ENCODE measurements at places on chromosomes 1 and 21.

- no peak for DNase-seq
Measured at GRCh38 chr1:214920337-214920736, 162.2 kb upstream of the KCNK2 start.

GRCh38 chr1:181778640-181779260 lies 282.8 kb downstream of the ZNF648 start:
- DNase-seq = no peak

- no peak for DNase-seq
Measured at GRCh38 chr1:79982211-79982610, 975.7 kb upstream of the ADGRL4 start.

DNA sequence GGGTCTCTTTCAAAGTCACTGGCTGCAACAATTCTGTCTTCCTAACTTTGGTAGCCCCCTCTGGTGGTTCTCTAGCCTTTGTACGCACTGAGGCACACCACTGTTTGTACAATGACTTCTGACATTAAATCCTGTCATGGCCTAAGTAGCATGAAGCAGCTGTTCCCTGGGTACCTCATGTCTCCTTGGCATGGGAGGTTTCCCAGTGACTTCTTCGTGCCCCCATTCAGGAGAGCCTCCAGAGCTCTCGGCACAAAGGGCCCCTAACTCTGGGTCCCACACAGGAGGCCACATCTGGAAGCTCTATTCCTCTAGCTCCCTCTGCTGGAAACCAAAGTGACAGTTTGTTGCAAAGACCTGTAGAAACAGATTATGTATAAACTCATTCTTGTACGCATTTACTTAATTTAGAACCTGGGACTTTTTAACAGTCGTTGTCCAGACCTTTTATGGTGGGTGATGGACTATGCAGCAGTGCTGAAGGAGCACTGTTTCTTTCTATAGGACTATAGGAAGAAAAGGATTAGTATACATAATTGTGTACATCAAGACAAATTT lies 13.4 kb downstream of the SWT1 start:
- DNase-seq = no peak
